Activated CD8-positive, alpha-beta memory T cell treated with anti-CD3 and anti-CD28 coated beads, Interleukin-2, amount 10 ng/mL, durations not matched to agents 7 days and 5 days (primary cell): ENCODE measurements at places on chromosomes 12 and 14.

- DNase-seq: no peak
Observed at GRCh38 chr12:4267704-4268328, 5.7 kb upstream of the CCND2 start.

GRCh38 chr12:16573398-16574077 is 32.4 kb downstream of the LMO3 start:
- no peak for DNase-seq

DNA sequence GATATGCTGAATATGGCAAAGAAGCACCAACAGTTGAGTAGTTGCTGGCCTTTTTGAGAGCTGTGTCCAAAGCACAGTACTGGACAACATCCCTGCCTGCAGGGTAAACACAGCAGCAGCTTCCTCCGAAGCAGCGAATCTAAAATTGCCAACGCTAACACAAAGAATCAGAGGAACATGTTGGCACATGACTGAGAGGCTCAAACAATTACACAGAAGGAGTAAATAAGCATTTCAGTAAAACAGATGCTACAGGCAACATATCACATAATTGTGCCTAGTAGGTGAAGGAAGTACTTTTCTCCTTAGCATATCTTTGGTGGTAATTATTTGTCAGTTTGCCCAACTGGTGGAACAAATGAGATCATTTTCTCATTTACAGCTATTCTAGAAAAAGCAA is 52.1 kb downstream of the KICS2 start:
- DNase-seq: no peak

GRCh38 chr14:70649803-70650202 is 8.1 kb downstream of the TTC9 start:
- DNase-seq: no peak

- DNase-seq: peak; percentile 42
Observed at GRCh38 chr12:92784797-92785562, 82.2 kb downstream of the PLEKHG7 start.

DNA sequence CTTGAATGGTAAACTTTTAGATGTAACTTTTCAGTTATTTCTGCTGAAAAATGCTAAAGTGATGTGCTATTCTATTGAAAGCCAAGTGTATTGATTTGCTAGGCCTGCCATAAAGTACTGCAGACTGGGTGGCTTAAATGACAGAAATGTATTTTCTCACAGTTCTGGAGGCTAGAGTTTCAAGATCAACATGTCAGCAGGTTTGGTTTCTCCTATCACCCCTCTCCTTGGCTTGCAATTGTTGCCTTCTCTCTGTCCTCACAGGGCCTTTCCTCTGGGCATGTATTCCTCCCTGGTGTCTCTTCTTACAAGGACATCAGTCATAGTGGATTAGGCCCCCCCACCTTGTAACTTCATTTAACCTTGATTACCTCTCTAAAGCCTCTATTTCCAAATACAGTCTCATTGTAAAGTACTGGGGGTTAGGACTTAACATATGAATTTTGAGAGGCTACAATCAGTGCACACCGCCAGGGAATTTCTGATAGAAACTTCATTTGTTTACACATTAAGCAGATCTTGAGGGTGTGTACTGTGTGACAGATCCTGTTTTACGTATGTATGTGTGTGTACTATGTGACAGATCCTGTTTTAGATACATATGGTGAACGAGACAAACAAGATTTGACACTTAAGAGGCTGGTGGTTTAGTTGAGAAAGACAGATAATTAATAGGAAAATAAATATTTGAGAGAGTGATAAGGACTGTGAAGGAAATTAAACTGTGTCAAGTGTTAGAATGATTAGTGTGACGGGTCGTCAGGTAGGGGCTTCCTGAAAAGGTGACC is 49.5 kb downstream of the ADIPOR2 start:
- DNase-seq: no peak

DNA sequence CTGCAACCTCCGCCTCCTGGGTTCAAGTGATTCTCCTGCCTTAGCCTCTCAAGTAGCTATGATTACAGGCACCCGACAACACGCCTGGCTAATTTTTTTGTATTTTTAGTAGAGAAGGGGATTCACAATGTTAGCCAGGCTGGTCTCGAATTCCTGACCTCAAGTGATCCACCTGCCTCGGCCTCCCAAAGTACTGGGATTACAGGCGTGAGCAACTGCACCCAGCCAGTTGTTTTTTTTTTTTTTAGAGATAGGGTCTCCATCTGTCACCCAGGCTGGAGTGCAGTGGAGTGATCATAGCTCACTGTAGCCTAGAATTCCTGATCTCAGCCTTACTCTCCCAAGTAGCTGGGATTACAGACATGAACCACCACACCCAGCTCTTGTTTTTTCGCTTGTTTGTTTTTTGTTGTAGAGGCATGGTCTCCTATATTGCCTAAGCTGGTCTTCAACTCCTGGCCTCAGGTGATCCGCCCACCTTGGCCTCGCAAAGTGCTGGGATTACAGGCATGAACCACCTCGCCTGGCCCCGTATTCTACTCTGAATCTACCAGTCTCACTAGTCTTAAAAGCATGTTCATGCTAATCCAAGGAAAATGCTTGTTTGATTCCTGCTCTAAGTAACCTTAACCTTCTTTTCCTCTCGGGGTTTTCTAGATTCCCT is 31.7 kb upstream of the STRN3 start:
- no peak for DNase-seq

DNA sequence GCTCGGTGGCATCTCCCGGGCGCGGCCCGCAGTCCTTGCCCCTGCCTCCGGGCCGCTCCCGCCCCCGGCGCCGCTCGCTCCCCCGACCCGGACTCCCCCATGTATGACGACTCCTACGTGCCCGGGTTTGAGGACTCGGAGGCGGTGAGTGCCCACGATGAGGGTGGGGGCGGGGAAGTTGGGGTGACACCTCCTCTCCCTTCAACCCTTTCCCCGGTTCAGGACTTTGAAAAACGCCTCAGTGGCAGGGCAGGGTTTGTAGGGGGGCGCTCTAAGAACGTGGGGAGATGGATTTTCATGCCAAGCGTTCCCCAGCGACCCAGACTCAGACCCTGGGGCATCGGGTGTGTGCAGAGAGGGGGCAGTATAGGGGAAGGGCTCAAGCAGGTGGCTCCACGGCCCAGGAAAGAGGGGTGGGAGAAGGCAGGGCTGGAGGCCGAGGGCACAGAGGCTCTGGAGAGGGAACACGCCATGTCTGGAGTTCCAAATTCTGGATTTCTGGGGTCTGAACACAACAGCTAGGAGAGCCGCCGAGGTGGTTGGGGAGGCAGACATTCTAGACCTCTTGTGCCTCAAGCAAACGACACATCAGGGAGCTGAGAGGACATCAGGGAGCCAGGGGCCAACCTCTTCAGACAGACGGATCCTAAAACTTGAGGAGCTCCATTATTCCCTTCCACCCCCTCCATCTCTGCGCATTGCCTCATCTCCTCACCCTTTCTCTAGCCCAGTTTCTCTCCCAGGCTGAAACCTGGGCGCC is 715 bp downstream of the CACNB3 start:
- DNase-seq: peak; percentile 50

GRCh38 chr12:46787496-46788055 is 38.2 kb downstream of the SLC38A4 start:
- no peak for DNase-seq

DNA sequence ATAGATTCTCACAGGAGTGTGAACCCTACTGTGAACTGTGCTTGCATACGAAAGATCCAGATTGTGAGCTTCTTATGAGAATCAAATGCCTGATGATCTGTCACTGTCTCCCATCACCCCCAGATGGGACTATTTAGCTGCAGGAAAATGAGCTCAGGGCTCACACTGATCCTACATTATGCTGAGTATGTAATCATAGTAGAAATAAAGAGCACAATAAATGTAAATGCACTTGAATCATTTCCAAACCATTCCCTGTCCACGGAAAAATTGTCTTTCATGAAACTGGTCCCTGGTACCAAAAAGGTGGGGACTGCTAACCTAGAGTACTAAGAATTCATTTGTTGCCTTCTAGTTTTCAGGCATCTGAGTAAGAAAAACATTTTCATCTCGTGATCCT is 1215.8 kb upstream of the TMEM132C start:
- DNase-seq: no peak

DNA sequence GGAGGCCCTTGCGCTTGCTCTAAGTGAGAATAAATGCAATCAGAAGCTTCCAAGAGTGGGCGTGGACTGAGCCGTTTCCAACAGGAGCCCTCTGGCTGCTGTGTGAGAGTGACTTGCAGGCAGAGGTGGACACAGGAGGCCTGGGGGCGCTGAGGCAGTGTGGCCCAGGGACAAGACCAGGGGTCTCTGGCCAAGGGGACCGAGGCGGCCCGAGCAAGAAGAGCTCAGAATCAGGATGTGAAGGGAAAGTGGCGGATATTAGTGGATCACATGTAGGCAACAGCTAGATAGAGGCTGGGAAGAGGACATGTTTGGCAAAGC is 8.6 kb downstream of the RIMBP2 start:
- DNase-seq: no peak

- DNase-seq: no peak
Observed at GRCh38 chr12:49798248-49798647, 30.0 kb downstream of the NCKAP5L start.

DNA sequence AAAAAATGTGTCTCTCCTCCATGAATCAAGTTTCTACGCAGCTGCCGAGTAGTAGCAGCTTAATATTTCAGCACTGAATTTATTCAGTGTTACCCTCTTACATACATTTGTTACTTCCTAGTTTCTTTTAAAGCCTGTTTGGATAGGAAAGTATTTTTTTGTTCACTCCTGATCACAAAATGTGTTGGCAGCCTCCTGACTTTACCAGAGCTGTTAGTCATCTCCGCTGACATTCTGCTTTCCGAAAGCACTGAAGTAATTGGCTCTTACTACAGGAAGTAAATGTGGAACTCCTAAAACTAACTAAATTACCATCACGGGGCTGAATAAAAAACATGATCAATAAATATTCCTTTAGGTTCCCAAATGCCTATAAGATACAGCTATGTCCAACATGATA is 225.5 kb downstream of the EPS8 start:
- DNase-seq: no peak

- DNase-seq: no peak
Observed at GRCh38 chr12:13897811-13898210, 83.6 kb downstream of the GRIN2B start.

DNA sequence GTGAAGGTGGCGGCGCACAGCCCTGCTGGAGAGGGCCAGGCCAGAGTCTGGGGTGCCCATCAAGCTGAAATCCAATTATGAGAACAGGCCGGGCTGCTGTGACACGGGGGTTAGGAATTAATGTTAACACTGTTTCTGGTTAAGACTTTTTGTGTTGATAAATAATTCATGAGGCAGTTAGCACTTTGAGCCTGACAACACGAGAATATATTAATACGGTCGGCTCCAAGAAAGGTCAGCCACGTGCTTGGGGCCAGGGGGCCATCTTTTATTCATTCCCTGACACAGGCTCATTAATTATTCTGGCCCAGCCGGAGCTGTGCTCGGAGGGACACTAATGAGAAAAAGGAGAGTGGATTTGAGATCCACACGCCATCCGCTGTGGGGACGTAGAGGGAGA is 45.1 kb downstream of the FBRSL1 start:
- no peak for DNase-seq

- DNase-seq: no peak
Observed at GRCh38 chr14:35247777-35248475, 44.3 kb upstream of the PSMA6 start.

- DNase-seq: no peak
Observed at GRCh38 chr12:42129595-42130204, 15.0 kb downstream of the GXYLT1 start.

- DNase-seq: peak; percentile 63
Observed at GRCh38 chr12:8065991-8066594, at the start of gene C3AR1. Gene C3AR1 (minus strand): TSS chr12:8066359. CDS start chr12:8060185, 6,174 bp downstream.

DNA sequence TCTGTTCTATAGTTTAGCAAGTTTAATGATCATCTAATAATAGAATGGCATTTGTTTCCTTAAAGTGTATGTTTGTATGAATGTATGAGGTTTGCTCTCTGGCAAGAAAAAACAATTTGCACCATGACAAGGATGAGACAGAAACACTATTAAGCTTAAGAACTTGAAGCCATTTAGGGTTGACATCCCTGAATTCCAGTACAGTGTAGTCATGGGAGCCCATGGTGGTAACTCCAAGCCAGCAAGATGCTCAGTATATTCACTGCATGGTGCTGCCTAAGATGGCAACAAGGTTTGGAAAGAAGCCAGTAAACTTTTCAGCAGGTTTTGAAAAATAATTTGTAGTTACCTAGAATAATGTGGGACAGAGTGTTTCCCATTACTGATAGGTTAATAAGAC is 158.6 kb downstream of the PRIMA1 start:
- no peak for DNase-seq
